Lower lobe of right lung (tissue), 2 donors: ENCODE measurements at places on chromosomes 6 and 20.

- DNase-seq = no peak
Observed at GRCh38 chr20:4484379-4484997, 237.2 kb upstream of the PRND start.

DNA sequence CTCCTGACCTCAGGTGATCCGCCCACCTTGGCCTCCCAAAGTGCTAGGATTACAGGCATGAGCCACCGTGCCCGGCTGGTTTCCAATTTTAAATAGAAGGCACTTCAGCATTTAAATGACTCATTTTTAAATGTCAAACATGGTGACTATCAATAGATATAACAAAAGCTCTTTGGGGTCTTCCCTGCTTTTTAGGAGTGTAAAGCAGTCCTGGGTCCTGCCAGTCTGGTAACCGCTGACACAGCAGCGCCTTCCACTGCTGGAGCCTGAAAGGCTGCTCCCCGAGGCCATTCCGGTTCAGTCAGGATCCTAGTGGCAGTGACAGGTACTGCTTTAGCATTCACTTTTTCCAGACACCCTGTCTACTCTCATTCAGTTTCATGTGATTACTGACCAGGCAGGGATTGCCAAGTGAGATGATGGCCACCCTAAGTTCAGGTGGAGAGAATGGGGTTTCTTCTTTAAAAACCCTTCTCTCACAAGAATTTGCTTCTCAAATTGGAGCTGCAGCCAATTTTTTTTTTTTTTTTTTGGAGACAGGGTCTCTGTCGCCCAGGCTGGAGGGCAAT, 5.1 kb downstream of the DIDO1 start:
- peak; percentile 56 for DNase-seq

GRCh38 chr6:75081921-75082320, 123.9 kb downstream of the COL12A1 start:
- no peak for DNase-seq

- DNase-seq = no peak
Observed at GRCh38 chr6:136262940-136263339, 12.8 kb upstream of the MTFR2 start.

GRCh38 chr20:428658-429200, 20.6 kb downstream of the RBCK1 start:
- no peak for DNase-seq

DNA sequence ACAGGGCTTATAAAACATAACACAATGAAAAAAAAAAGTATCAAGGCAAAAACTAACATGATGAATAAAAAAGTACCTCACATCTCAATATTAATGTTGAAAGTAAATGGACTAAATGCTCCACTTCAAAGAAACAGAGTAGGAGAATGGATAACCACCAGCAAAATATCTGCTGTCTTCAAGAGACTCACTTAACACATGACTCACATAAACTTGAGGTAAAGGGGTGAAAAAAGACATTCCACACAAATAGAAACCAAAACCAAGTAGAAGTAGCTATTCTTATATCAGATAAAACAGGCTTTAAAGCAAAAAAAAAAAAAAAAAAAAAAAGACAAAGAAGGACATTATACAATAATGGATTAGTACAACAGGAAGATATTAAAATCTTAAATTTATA, 86.9 kb downstream of the TBC1D32 start:
- DNase-seq = no peak

- peak; percentile 89 for DNase-seq
Observed at GRCh38 chr6:163405412-163406309, 8.9 kb upstream of the QKI start.

GRCh38 chr20:24185791-24186190, 197.2 kb upstream of the GGTLC1 start:
- DNase-seq = no peak

GRCh38 chr6:56382416-56382940, 135.1 kb upstream of the COL21A1 start:
- DNase-seq = no peak

GRCh38 chr20:2631228-2631627, 21.2 kb upstream of the NOP56 start:
- no peak for DNase-seq

DNA sequence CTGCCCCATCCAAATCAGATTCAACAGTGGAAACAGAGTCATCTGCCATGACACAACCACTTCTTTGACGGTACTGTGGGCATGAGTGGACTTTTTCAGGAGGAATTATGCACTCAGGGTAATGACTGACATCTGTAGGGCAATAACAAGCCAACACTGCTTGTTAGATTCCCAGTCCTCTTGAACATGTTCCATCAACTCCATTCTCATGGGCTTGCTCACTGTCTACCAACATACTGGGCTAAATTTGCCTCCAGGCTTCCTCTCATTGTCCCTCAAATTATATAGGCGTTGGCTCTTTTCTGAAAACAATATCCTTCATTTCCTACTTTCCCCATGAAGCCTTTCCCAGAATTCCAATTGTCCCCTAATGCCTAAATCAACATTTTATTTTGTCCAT, 43.1 kb downstream of the ANKEF1 start:
- DNase-seq = no peak

- DNase-seq = no peak
Observed at GRCh38 chr6:33748841-33749240, 2.1 kb upstream of the IP6K3 start.

DNA sequence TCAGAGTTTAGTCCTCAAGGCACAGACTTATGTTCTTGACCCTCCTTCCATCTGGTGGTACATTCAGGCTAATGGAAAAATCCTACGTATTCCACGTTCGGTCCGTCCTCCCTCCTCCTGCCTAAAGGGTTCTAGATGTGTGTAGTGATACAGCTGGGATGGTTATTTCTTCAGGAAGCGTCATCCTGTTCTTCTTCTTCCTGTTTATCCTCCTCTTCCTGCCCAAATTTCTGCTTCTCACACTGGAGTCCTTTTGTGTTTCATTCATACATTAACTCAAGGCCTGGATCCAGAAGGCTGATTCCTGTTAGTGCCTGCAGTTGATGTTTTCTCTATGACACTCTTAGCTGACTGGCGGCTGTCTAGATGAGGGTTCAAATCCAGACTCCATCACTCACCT, 16.8 kb upstream of the UNC93A start:
- DNase-seq = no peak

GRCh38 chr20:21303872-21304586, 898 bp downstream of the XRN2 start:
- DNase-seq = no peak

DNA sequence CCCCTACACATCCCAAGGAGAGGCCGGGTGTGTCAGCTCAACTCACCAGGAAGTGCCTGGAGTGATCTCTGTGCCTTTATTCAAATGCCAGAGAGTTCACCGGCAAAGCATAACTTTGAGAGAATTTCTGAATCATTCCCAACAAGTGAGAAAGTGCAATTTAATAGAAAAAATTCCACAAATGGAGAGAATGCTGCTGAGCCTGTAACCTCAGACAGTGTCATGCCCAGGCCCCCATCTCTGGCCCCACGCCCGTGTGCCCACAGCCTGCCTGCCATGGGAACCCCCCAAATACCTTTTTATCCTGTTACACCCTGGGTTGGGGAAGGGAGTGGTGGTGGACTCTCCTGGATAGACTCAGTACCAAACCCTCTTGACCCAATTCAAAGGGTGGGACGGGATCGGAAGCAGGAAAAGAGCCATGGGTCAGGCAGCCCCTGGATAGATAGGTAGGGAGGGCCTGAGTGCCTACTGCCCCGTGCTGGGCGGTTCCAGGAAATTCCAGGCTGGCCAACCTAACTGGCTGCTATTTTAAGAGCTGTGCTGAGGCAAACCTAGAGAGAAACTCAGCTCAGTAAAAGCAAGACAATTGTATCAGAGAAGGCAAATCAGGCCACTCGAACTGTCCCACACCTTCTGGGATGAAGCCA, 179.0 kb upstream of the FOXA2 start:
- no peak for DNase-seq

DNA sequence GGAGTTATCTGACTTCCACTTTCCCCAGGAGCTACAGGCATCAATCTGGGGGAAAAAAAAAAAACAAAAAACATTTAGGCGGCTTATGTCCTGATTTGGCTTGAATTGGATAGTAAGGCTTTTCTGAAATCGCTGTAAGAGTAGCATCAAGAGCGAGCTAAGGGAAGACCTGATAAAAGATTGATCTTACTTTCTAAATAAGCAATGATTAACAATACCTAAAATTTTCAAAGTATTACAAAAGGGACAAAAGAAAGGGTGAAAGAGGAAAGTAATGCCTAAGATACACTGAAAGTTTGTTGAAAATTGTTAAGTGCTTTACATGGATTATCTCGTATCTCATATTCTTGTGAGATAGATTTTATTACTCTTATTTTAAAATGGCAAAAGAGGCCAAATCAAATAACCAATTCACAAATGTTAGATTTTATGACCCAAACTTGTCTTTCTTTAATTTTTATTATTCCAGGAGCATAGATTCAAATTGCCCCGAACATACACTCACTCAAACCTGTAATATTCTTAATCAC, 106.4 kb upstream of the PRSS16 start:
- DNase-seq = no peak

GRCh38 chr20:40331807-40332560, 357.1 kb downstream of the MAFB start:
- peak; percentile 46 for DNase-seq
